Sigmoid colon (tissue), 7 donors: ENCODE measurements at places on chromosomes 5 and 9. TPM values are rescaled to one million over a fixed set of nuclear protein-coding genes. Genes with fewer than 3 reads are reported as not detected.

- no peaks in the 10 kb centered on the region for H3K27me3 ChIP-seq
- no peaks in the 10 kb centered on the region for H3K36me3 ChIP-seq
- H3K4me3 ChIP-seq = no peak overlapping the region
- DNase-seq = no peak
- H3K27ac ChIP-seq = no peak overlapping the region
Measured at GRCh38 chr5:168607946-168608345, 28.8 kb upstream of the PANK3 start.

DNA sequence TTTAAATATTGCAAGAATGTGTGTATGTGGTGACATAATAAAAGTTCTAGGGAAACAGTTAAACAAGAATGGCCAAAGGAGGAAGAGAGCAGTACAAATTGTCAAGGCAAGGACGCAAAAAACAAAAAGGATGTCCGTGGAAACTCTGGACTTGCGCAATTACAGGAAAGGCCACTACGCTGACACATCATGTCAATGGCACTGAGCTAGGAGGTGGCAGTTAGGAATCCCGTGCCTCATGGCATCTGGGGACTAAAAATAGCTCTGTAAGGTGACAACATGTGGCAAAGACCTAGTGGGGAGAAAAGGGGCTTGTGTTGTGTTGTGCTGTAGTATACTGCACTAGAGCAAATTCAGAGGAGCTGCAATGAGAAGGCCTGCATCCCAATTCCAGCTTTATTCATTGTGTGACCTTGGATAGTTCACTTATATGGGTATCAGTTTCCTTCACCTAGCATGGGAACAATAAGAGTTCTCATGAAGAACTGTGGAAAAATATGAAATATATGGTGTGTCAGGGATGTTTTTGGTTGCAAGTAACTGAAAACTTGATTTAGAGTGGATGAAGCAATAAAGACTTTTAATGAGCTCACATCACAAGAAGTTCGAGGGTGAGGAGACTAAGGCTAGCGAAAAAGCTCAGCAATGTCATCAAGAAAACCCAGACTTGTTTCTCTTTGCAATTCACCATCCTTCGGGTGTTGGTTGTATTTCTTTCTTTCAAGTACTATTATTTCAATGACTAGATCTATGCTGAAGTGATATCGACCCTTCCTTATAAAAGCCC, 124.1 kb upstream of the STC2 start:
- no peaks in the 10 kb centered on the region for H3K27me3 ChIP-seq
- no peak for DNase-seq
- no peak overlapping the region for H3K27ac ChIP-seq

DNA sequence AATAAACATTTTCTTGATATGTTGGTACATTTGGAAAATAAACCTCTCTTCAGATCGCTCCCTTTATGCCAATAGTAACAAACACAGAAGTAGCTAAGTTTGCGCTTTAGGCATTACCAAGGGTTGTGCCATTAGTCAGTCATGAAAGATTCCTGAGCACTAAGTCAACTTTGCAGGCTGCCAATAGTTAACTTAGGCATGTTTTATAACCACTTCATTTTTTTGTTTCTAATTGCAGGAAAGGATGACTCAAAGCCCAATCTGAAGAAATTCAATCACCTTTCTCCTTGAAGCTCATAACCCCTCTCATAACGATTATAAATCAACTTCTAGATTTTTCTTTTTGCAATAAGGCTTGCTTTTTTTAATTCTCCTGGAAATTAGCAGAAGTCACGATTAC, 517.0 kb downstream of the AGTPBP1 start:
- no peak overlapping the region for H3K4me3 ChIP-seq
- H3K36me3 ChIP-seq = no peaks in the 10 kb centered on the region
- no peak for DNase-seq
- no peaks in the 10 kb centered on the region for H3K4me1 ChIP-seq
- no peaks in the 10 kb centered on the region for H3K27me3 ChIP-seq

DNA sequence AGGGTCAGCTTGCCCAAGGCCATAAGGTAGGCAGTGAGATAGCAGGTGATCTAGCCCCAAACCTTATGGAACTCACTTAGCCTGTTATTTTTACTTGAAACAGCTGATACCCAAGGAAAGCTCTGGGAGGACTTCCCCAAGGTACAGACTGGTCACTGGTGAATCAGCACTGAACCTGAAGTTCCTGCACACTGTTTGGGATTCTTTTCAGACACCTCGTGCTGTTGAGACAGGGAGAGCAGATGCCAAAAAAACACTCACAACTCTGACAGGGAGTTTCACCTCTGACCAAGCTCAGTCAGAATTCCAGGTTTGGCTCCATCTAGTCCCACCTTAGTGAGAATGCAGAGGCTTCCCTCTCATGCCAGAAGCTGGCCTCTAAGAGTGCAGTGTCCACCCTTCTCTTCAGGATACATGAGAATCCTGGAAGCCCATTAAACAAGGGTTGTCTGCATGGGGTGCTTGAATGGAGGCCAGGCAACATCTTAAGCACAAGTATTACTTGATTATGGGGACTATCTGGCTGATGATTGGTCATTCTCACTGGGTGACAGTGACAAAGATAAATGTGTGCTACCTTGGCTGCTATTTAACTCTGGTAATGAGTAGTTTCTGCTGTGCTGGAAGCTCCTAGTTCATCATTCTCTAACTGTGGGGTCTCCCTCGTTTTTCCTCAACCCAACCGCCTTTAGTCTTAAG, 122.8 kb upstream of the SLIT3 start:
- no peak overlapping the region for H3K4me3 ChIP-seq
- no peaks in the 10 kb centered on the region for H3K27me3 ChIP-seq
- peaks cover 16% of the 10 kb centered on the region for H3K4me1 ChIP-seq

RALGPS1 gene
- total RNA-seq = 11.4 TPM

AIF1L gene
- total RNA-seq = 2.9 TPM

GRCh38 chr5:151178777-151179488, 21.4 kb upstream of the ANXA6 start:
- peaks cover 15% of the 10 kb centered on the region for H3K36me3 ChIP-seq
- DNase-seq = peak; percentile 22
- H3K4me3 ChIP-seq = no peak overlapping the region
- H3K27me3 ChIP-seq = no peaks in the 10 kb centered on the region
- no peak overlapping the region for H3K27ac ChIP-seq

TLX3 gene
- not detected for total RNA-seq

WDR38 gene
- total RNA-seq = not detected

DNA sequence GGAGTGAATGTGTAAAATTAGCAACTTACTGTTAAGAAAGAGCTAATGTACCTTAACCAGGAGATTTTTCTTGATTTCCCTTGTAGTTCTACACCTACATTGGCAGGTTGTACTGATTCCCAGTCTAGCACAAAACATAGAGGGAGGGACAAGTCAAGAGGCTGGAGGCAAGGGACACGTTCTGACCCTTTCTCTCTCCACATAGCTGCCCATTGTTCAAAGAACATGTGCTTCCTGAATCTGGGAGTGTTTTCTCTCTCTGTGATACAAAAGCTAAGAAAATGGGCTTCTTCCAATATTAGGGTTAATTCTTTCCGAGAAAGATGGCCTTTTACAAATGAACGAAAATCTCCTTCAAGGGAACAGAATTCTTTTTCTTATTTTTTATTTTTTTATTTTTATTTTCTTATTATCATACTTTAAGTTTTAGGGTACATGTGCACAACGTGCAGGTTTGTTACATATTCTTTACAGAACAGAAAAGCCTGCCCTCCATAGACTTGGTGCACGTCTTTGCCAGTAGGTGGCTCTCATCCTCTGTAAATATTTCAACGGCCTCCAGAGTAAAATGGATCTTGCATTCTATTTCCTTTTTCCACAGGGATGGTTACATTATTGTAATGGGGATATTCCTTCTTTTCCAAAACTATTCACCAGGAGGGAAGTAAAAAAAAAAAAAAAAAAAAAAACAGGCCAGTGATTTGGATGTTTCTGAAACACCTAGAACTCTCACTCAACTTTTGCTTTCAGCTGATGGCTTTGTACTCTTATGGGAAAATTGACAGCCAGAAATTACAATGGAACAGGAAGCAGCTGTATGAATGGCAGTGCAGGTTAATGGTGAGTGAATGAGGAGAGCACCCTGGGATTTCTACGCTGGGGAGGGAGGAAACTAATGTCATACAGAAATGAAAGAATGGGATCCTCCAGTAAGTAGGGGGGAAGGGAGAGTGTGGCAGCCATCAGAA, 13.1 kb upstream of the IFNA5 start:
- no peaks in the 10 kb centered on the region for H3K27me3 ChIP-seq
- no peaks in the 10 kb centered on the region for H3K4me1 ChIP-seq
- no peak overlapping the region for H3K4me3 ChIP-seq
- H3K27ac ChIP-seq = no peak overlapping the region
